ENCODE measurements at places on chromosomes 2 and 18.

DNA sequence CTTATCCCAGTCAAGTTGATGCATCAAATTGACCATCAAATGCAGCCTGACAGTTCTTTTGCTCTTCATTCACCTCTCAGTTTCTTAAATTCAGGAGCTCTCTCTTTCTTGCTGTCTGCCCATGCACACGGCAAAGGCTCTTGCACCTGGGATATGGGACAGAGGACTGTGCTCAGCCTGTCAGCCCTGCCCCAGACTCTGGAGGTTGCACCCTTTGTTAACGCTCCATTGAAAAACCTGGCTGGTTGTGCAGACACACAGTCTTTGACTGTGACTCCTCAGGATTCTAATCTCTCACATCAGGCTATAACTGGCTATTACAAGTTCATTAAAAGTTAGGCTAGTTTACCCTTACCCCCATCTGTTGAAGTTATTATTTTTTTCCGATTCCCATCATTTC lies 1032.5 kb downstream of the SOCS6 start:
- DNase-seq = no peak

DNA sequence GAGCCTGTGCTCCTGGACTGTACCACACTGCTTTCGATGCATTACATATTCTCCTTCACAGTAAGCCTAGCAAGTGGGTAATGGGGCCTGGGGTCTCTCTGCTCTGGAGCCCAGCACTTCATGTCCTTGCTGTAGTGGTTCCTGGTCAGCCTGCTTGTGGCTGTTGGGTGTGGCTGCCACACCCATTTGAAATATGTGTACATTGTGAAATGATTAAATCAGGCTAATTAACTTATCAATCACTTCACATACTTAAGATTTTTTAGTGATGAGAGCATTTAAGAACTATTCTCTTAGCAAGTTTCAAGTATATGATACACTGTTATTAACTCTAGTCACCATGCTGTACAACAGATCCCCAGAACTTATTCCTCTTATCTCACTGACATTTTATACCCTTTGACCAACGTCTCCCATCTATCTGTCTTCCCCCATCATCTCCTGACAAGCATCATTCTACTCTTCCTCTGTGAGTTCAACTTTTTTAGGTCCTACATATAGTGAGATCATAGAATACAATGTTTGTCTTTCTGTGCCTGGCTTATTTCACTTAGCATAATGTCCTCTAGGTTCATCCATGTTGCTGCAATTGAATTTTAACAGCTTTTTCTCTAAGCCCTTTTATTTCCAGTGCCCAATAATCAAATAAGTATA lies 92.1 kb downstream of the LYPD6 start:
- peak; percentile 73 for DNase-seq

DNA sequence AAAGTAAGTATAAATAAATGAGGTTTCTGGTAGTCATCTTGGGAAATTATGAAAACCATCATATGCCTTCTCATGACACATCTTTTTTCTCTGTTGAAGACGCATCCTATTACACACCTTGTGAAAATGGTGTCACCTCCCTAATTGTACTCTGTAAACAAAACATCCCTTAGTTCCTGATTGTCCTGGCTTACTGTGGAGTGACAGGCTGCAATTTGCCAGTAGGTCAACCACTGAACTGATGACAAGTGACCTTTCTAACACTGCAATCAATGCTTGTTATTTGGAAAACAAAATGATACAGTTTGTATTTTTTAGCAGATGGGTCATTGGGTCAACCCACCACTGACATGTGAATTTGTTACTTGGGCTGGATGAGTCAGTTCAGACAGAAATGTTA lies 219.5 kb downstream of the PTPRM start:
- no peak for DNase-seq

- no peak for DNase-seq
These were observed 67.7 kb upstream of the GATA6 start for GRCh38 chr18:22101731-22102130.

DNA sequence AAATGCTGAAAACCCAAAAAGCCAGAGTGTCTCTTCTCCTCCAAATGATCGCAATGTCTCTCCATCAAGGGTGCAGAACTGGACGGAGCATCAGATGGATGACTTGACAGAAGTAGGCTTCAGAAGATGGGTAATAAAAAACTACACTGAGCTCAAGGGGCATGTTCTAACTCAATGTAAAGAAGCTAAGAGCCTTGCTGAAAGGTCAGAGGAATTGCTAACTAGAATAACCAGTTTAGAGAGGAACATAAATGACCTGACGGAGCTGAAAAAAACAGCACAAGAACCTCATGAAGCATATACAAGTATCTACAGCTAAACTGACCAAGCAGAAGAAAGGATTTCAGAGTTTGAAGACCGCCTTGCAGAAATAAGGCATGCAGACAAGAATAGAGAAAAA lies 9.7 kb upstream of the POLE4 start:
- no peak for DNase-seq

- no peak for DNase-seq
These were observed 116.0 kb downstream of the UXS1 start for GRCh38 chr2:106078096-106078495.

DNA sequence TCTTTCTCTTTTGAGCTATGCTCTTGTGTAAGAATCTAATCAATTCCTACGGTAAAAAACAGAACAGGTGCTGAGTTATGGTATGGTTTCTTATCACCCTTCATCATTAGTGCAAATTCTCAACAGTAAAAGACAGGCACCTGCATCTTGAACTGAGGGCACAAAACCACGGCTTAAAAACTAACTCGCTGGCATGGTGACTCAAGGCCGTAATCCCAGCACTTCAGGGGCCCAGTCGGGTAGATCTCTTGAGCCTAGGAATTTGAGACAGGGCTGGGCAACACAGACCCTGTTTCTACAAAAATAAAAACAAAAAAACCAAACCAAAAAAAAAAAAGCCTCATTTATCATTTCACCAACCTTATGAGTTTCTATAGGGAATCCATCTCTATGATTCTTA lies 33.3 kb downstream of the THAP4 start:
- DNase-seq = no peak
